ENCODE measurements at places on chromosomes 6 and 20.

DNA sequence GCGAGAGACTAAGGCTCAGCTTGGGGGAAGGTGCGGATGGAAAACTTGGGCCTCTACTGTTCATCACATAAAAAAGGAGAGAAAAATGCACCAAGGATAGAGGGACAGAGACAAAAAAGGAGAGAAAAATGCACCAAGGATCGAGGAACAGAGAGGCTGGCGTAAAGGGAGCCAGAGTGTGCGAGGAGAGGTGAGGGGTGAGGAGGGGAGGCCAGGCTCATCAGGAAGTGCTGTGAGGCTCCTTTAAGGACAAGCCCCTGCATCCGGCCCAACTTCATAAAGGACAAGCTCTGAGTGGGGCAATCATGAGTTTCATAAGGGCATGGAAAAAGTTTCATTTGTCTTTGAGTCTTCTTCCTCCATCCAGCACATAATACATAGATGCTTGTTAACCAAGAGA lies 117.2 kb upstream of the NXT1 start:
- no peak overlapping the region for H3K4me3 ChIP-seq
- no peak for DNase-seq
- no peaks in the 10 kb centered on the region for H3K36me3 ChIP-seq
- H3K27me3 ChIP-seq = no peaks in the 10 kb centered on the region
- peak overlapping the region; percentile 88 for H3K27ac ChIP-seq
- peaks cover 11% of the 10 kb centered on the region for H3K4me1 ChIP-seq

GRCh38 chr20:17854307-17854903 lies 114.2 kb downstream of the SNX5 start:
- no peak overlapping the region for H3K4me3 ChIP-seq
- no peaks in the 10 kb centered on the region for H3K36me3 ChIP-seq
- H3K27ac ChIP-seq = no peak overlapping the region
- peaks cover 20% of the 10 kb centered on the region for H3K4me1 ChIP-seq
- peak; percentile 58 for DNase-seq

GRCh38 chr6:84902354-84902928 lies 138.0 kb upstream of the TBX18 start:
- no peaks in the 10 kb centered on the region for H3K36me3 ChIP-seq
- no peaks in the 10 kb centered on the region for H3K27me3 ChIP-seq
- no peak for DNase-seq
- H3K27ac ChIP-seq = no peak overlapping the region
- peaks cover 4% of the 10 kb centered on the region for H3K4me1 ChIP-seq

DNA sequence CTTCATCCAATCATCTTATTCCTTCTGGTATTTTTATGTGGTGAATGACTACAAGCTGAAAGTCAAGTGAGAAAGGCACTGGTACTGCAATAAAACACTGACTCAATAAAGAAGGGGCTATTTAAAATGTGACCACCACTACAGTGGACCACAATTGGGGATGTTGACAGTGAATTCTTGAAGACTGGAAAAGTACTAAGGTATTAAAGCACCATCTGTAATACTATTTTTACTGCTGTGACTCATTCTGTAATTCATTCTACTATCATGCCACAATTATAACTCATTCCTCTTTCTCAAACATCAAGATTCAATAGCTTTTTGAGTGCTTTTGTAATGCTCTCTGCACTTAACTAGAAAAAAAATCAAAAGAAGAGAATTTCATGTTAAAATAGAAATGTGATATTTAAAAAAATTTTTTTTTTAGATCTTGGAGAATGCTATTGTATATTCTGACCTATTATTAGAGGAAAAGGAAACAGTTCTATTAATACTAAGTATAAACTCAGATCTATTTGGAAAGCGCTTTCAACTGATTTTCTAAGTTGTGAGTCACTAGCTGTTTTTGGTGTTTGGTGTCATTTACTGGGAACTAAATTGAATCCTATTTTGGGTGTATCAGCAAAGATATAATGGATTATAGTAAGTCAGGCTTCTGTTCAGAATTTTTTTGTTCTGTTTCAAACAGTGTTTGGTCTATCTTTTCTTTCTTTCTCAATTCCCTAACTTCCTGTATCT lies 104.7 kb upstream of the TMEM170B start:
- H3K27ac ChIP-seq = peak overlapping the region; percentile 69
- no peak for DNase-seq
- no peaks in the 10 kb centered on the region for H3K36me3 ChIP-seq
- peaks cover 39% of the 10 kb centered on the region for H3K4me1 ChIP-seq
- no peaks in the 10 kb centered on the region for H3K27me3 ChIP-seq

GRCh38 chr20:43138061-43138770 lies 51.5 kb downstream of the PTPRT start:
- no peak overlapping the region for H3K4me3 ChIP-seq
- DNase-seq = peak; percentile 24
- no peaks in the 10 kb centered on the region for H3K36me3 ChIP-seq
- H3K27me3 ChIP-seq = no peaks in the 10 kb centered on the region
- peaks cover 3% of the 10 kb centered on the region for H3K4me1 ChIP-seq

GRCh38 chr6:84156306-84156705 lies 71.1 kb downstream of the CEP162 start:
- H3K4me3 ChIP-seq = no peak overlapping the region
- H3K27ac ChIP-seq = no peak overlapping the region
- no peaks in the 10 kb centered on the region for H3K27me3 ChIP-seq
- H3K36me3 ChIP-seq = no peaks in the 10 kb centered on the region

DNA sequence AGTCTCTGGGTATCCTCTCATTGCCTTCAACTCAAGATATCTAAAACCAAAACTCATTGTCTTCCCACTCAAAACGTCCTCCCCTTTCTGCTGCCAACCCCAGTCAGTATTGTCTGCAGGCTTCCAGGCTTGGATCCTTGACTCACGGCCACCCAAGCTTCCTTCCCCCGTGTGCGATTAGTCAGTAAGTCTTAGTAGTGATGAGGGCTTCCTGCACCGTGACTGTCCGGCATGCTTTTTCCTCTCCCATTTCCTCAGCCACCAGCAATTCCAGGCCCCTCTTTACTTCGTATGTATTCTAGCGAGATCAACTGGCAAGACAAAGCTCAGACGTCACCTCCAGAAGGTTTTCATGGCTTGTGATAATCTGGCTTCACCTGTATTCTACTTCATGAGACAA lies 88.6 kb upstream of the DUSP22 start:
- H3K4me3 ChIP-seq = no peak overlapping the region
- no peak for DNase-seq

- peaks cover 7% of the 10 kb centered on the region for H3K4me1 ChIP-seq
- no peaks in the 10 kb centered on the region for H3K27me3 ChIP-seq
- H3K4me3 ChIP-seq = no peak overlapping the region
- H3K36me3 ChIP-seq = peaks cover 6% of the 10 kb centered on the region
Observed at GRCh38 chr20:37850724-37851355, 52.1 kb upstream of the VSTM2L start.

DNA sequence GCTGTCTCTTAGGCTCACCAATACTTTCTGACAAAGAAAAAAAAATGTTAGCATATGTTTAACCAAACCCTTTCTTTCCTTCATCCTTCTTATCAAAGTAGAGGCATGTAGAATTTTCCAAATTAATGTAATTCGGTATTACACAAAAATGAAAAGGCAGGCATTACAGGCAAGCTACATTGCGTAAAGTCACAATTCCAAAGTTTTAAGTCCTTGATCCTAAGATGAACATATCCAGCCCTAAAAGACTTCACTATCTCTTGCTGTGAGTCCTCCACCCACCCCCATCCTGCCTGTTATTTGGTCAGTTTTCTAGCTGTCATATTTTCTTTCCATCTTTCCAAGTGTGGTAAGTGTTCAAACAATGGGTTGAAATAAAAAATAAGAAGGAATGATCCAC lies 12.1 kb upstream of the TENT5A start:
- H3K27ac ChIP-seq = no peak overlapping the region
- H3K4me1 ChIP-seq = peaks cover 41% of the 10 kb centered on the region
- H3K36me3 ChIP-seq = no peaks in the 10 kb centered on the region
- H3K4me3 ChIP-seq = no peak overlapping the region
- no peaks in the 10 kb centered on the region for H3K27me3 ChIP-seq

- no peak overlapping the region for H3K27ac ChIP-seq
- H3K36me3 ChIP-seq = no peaks in the 10 kb centered on the region
- no peak overlapping the region for H3K4me3 ChIP-seq
- DNase-seq = no peak
Observed at GRCh38 chr6:1635305-1636010, 25.7 kb downstream of the FOXC1 start.

- peak; percentile 88 for DNase-seq
- no peaks in the 10 kb centered on the region for H3K36me3 ChIP-seq
- peaks cover 38% of the 10 kb centered on the region for H3K4me1 ChIP-seq
- H3K4me3 ChIP-seq = peak within 1 kb of the TSS; percentile 93
- H3K27ac ChIP-seq = peak within 1 kb of the TSS; percentile 100
Observed at GRCh38 chr6:151391471-151392413, at the start of gene ZBTB2. Gene ZBTB2, minus strand, starts transcription at chr6:151391559. Its CDS starts 17,922 bp downstream, at chr6:151373637.

DNA sequence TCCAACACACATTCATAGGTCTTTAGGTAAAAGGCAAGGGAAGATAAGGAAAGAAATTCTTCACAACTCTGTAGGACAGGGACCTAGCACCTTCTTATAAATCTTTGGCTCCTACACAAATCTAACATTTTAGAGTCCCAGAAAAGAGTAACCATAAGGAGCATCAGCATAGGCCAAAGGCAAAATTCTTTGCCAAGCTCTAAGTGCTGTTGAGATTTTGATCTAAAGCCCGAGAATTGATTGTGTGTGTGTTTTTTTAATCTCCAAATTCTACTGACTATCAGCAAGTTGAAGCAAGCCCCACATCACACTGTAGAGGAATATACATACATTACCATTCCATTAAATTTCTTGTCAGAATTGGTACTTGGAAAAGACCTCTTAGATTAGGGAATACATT lies 233.6 kb downstream of the BTBD9 start:
- H3K27ac ChIP-seq = no peak overlapping the region
- no peak for DNase-seq
- H3K27me3 ChIP-seq = no peaks in the 10 kb centered on the region
- H3K36me3 ChIP-seq = no peaks in the 10 kb centered on the region
- H3K4me3 ChIP-seq = no peak overlapping the region
- H3K4me1 ChIP-seq = peaks cover 16% of the 10 kb centered on the region

DNA sequence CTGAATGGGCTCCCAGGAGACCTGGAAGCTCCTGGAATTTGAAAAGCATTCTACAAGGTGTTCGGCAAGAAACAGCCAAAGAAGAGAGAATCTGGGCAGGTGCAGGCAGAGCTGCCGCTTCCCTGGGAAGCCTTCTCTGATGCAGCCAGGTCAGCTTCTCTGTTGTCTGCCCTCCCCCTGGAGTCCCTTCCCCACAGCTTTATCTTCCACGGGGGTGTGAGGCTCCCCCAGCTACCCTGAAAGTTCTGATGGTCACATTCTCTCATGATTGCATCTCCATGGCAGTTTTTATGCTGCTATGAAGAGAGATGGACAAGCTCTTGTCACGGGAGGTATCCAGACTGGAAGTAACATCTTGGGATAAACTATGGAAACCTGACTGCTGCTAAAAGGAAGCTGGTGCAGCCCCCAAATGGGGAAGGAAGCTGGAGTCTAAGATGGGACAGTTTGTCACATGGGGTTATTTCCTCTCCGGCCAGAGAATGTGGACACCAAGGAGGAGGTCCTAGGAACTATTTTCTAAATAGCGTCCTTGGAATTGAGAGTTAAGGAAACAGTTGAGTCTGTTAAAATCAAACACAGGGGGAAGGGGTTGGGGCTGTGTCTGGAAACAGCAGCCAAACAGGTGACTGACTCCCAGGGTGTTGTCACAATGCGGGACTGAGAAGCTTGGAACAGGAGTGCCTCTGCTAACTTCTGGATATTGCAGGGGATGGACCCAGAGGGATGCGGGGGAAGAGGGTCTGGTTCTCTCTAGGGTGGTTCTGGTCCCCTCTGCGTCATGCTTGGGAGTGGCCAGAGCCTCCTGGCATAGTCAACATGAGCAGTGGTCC lies 91.1 kb downstream of the ASXL1 start:
- no peak for DNase-seq
- H3K36me3 ChIP-seq = peaks cover 5% of the 10 kb centered on the region
- no peak overlapping the region for H3K27ac ChIP-seq
- H3K4me1 ChIP-seq = peaks cover 12% of the 10 kb centered on the region

All from hepatocyte (in vitro differentiated cells).